Muscle of leg (tissue), 16 donors: ENCODE measurements at places on chromosomes 12 and 14.
A peak's percentile ranks its signal among the peaks of the same experiment; 100 is the strongest.

- DNase-seq, result no peak
These were observed 275.7 kb downstream of the ITPR2 start for GRCh38 chr12:26557326-26557725.

GRCh38 chr14:67538501-67538900, 5.4 kb downstream of the PLEKHH1 start:
- no peak for DNase-seq

DNA sequence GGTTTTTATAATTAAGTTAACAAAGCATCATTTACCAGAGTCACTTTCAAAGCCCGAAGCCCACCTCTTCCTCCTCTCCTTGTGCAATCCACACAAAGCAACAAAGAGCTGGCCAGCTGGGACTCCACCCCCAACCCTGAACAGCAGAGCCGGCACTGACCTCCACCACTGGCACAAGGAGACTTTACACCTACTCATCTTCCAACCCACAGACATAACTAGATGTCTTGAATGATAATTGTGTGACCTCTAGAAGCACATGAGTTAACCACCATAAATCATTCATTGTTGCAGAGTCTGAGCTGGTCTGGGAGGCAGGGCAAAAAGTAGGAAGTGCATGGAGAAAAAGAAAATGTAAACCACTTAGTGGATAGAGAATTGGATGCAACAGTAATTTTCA, 72.2 kb downstream of the ST8SIA1 start:
- DNase-seq, result no peak

- no peak for DNase-seq
These were observed 18.0 kb downstream of the ACACB start for GRCh38 chr12:109134186-109134917.

GRCh38 chr14:23148591-23149249, 29.7 kb upstream of the CEBPE start:
- DNase-seq, result no peak

DNA sequence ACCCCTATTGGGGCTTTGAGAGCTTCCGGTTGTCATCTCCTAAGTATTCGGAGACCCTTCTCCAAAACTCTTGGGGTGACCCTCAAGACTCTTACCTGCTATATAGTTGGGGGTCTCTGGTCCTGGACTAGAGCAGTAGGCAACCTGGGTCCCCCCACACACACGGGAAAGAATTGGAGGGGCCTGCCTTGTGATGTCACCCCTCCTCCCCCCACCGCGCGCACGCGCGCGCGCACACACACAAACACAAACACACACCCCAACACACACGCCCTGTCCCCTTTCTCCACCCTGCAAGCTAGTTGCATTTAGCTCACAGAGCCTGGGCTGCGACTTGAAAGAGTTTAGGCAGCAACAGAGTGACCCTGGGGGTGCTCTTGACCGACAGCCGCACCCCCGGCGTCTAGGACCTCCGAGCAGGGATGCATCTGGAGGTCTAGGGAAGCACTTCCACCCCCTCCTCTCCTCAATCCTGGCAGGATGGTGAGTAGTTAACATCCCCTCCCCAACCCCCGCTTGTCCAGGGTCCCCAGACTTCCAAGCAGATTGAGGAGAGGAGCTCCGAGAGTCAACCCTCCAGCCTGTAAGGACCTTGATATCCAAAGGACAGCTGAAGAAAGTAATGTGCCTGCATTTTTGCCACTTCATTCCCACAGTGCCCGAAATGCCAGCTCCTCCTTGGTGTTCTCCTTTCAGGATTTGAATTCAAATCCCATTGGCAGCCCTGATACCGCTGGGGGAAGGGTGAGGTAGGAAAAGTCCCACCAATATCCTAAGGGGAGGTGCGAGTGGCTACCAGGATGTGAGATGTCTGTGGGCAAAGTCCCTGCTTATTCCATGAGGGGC, 1.4 kb upstream of the DNAJC14 start:
- peak; percentile 94 for DNase-seq

DNA sequence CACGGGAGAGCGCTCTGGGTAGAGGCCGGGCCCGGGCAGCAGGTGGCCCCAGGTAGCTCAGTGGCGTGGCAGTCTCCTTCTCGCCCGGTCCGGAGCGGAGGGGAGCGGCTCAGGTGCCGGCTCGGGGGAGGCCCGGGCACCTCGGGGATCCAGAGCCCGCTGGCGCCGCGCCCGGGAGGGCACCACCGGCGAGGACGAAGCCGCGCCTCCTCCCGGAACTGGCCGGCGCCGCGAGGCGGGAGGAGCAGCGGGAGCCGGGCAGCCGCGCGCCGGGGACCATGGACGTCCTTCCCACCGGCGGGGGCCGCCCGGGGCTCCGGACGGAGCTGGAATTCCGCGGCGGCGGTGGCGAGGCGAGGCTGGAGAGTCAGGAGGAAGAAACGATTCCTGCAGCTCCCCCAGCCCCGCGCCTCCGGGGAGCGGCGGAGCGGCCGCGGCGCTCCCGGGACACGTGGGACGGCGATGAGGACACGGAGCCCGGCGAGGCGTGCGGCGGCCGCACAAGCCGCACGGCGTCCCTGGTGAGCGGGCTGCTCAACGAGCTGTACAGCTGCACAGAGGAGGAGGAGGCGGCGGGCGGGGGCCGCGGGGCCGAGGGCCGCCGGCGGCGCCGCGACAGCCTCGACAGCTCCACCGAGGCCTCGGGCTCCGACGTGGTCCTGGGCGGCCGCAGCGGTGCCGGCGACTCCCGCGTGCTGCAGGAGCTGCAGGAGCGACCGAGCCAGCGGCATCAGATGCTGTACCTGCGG, 21.5 kb upstream of the GNS start:
- DNase-seq, result peak; percentile 31

- peak; percentile 1 for DNase-seq
These were observed at the start of gene PAH for GRCh38 chr12:102917026-102917787. TSS of gene PAH (minus strand) at chr12:102917244. CDS start at chr12:102917130, 114 bp downstream.

DNA sequence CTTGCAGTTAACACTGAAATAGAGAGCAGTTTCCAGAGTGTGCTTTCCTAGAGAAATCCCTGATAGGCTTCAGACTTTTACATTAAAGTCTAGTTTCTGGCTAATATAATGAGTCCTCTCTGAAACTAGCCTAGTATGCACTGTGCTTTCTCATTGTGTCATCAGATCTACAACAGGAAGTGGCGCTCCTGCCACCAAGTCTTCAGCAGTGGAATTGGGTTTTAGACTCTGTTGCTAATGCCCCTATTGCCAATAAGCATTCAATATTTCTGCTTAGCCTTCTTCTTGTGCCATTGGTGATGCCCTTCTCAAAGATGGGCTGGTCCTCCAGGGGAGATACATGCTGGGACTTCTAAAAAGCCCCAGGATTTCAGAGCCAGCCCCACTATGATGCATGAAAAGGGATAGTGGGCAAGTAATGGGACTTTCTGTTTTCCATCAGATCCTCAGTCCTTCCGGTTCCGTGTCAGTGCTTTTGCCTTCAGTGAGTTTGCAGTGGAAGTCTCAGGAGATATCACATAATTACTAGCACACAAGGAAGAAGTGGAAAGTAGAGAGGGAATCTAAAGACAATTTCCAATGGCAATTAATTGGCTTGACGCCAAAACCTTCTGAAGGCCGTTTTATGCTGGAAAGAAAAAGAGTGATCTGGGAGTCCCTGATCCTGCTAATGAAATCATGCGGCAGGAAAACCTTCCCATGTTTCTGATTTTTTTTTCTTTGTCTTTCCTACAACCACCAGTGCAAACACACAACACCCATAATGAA, 50.0 kb downstream of the SSPN start:
- DNase-seq, result peak; percentile 44

- DNase-seq, result no peak
These were observed 316.2 kb downstream of the EGLN3 start for GRCh38 chr14:33634631-33635030.

- DNase-seq, result no peak
These were observed 1699.6 kb upstream of the FLRT2 start for GRCh38 chr14:83830316-83830715.

DNA sequence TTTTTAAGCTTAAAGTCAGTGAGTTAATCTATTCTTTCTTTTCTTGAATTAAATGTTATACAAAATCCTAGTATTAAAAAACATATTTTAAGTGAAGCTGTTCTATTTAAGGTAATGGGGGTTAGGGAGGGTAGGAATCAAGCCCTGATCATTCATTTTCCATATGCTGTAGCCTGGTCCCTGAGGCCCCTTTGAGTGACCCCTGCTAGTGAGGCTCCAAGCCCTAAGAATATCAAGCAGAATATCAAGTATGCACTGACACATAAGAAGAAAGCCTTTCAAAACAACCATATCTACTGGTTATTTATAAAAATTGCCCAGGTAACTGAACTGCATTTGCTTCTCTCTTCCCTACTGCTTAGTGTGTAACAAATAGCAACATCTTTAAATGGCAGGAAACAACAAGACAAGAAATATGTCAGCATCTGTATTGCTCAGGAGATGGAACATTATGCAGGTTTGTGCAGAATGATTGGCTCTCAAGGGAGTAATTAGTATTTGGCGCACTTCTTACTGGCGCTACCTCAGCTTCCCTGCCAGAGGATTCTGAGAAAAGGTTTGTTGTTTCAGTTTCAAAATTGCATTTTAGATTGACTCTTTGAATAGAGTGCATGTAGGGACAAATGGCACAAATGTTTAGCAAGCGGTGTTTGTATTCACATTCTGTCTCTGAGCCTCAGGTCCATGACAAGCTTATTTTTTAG, 223.0 kb downstream of the DUSP6 start:
- peak; percentile 61 for DNase-seq

DNA sequence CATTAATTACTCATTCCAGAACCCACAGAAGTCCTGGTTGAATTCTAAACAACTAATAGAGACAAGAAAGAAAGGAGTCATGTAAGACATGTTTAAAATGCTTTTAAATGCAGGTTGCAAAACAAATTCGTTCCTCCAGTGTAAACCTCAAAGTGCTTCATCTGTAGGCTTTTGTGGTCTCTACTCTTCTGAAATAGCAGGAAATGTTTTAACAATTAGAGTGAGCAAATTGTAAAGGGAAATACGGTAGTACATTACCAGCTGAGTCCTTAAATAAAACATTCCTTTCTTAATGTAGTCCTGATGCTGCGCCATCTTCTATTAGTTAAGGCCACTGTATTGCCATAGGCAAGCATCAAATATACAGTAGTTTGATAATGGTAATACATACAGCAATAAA, 1934.2 kb upstream of the SEL1L start:
- peak; percentile 28 for DNase-seq

- DNase-seq, result peak; percentile 48
These were observed 1.2 kb downstream of the PTGER2 start for GRCh38 chr14:52315355-52315718.

DNA sequence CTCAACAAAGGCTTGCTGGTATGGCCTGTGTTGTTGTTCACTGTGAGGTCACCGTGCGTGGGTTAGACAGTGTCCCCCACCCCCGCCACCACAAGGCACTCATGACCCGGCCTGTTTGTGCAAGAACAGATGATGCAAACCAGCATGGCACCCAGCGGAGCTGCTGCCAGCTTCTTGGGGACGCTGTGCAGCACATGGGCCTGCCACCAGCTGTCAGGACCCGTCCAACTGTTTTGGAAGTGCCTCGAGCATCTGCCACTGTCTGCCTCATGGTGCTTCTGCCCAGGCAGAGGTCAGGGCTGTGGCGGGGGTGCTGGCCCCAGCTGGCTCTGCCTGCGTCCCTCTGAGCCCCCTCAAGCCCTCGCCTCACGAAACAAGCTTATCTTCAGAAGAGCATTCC, 1.5 kb downstream of the ASB2 start:
- DNase-seq, result peak; percentile 81

DNA sequence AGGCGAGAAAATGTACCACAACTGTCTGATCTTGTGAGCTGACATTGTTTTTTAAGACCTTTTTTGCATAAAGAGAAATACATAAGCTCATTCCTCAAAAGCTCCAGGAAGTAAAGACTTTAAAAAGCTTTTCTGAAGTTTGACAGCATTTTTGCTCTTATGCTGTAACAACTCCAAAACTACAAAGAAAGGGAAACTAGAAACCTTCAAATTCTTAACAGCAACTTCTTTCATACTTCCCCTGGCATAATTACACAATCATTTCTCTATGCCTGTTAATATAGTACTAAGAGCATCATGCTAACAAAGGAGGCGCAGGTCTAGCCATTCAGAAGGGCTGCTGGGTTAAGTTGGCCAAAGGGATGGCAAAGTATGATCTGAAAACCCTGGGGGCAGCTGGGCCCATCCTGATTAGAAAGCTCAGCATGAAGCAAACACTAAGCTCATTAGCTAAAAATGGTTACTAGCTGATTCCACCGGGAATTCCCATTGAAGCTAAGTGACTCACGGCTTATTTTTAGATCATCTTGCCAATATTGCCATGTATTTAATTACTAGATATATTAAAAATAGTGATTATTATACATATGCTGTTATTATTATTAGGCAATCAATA, 26.1 kb upstream of the ANP32D start:
- DNase-seq, result no peak

- no peak for DNase-seq
These were observed 32.8 kb downstream of the CCDC91 start for GRCh38 chr12:28223025-28223554.

- no peak for DNase-seq
These were observed 3.9 kb downstream of the TNFRSF1A start for GRCh38 chr12:6337958-6338433.

DNA sequence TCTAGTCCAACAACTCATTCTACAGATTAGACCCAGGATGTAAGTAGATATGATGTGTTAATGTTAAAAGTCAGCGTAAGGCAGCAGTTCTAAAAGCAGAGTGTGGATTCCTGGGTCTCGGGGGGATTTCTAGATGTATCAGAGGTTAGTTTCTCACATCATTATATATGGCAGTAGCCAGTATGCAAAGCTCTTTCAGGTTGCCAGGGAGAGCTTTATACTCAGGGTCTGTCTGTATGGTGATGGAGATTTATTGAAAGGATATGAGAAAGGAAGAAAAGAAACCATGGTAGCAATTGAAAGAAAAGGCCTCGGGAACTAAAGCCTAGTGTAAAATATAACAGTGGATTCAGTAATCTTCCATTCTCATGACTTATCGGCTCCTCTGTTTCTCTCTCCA, 26.2 kb upstream of the PAWR start:
- DNase-seq, result no peak

DNA sequence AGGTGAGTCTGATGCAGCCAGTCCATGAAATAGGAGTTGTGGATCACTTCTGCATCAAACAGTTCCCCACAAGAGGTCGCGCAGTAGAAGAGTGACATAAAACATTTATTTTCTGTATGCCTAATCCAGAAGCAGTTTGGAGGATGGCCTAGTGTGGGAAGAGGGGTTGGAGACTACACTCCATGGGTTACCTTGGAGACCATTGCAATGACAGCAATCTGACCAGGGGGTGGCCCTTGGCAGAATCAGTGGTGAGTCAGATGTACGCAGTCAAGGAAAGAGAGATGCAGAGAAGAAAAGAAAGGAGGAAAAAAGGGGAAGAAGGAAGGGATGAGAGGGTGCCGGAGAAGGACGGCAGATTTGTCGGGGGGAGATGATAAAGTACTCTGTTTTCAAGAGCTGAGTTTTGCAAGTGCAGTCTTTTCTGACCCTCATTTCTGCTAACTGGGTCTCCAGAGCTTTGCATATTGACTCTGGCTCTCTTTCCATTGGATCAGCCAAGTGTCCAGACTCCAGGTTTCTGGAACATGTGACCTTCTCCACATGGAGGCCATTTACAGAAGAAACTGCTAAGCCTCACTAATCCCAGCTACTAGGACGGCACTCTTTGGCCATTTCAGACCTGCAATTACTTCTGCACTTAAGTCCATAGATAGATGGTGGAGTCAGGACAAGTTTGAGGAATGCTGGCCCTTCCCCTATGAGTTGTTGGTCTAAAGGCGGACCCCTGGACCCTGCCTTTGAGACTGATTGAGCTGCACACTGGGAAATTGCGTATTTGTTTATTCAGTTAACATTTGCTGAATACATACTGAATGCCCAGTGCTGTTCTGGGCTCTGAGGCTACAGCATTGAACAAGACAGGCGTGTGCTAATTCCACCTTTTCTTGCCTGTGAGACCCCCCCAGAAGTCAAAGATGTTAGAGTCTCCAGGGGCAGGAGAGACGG, 424.2 kb downstream of the BCL11B start:
- peak; percentile 30 for DNase-seq
